Type B pancreatic cell (in vitro differentiated cells): ENCODE measurements at places on chromosomes 3 and 15.

DNA sequence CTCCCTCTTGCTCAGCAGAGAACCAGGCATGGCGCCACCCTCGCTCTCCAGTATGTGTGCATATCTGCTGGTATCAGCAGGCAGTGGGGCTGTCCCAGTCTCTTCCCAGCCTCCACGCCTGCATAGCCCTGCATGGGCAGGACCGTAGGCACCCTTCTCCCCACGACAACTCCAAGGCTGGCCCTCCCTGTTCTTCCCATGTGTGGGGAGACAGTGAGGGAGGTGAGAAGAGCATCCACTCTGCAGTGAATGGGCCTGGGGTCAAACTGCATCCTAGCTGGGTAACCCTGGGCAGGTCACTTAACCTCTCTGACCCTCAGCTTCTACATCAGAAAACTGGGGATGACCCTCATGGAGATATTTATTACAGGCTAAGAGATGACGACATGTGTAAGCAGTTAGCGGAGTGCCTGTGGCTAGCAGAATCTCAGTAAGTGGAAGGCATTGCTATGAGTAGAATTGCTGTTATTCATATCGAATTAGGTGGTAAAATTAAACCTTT lies 13.3 kb upstream of the SSUH2 start:
- no peak overlapping the region for H3K27ac ChIP-seq
- no peak overlapping the region for H3K4me3 ChIP-seq
- no peak for DNase-seq
- peaks cover 37% of the 10 kb centered on the region for H3K4me1 ChIP-seq
- H3K36me3 ChIP-seq: peaks cover 7% of the 10 kb centered on the region

DNA sequence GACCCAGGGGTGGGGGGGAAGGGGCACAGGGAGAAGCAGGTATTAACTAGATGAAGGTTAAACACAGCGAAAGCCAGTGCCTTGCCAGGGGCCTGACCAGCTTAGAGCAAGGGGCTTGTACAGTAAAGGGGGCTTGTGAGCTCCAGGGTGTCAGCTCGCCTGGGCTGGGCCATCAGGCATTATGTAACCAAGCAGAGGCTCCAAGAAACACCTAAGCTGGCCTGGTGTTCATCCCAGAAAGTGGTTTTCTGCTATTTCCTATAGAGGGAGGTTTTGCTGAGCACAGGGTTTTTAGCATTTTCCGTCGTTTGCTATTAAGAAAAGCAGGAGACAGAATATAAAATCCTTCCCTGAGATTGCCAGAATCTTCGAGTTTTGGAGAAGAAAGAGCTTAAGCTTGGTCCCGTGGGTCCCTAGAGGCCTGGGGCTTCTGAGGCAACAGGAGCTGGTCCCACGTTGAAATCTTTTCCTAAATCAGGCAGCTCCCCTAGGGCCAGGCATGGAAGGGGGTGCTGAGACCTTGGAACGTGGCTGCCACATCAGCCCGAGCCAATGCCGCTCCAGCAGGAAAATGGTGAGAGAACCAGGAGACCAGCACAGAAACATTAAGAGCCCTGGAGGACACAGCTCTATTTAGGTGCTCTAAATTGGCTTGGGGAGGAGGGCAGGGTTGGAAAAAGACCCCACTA lies 71.4 kb downstream of the ISG20 start:
- H3K4me3 ChIP-seq: no peak overlapping the region
- H3K36me3 ChIP-seq: no peaks in the 10 kb centered on the region
- peaks cover 10% of the 10 kb centered on the region for H3K4me1 ChIP-seq
- DNase-seq: no peak
- H3K27me3 ChIP-seq: peaks cover 61% of the 10 kb centered on the region
- no peak overlapping the region for H3K27ac ChIP-seq

GRCh38 chr3:72664184-72664975 lies 183.9 kb downstream of the SHQ1 start:
- H3K4me3 ChIP-seq: no peak overlapping the region
- DNase-seq: no peak
- H3K27me3 ChIP-seq: no peaks in the 10 kb centered on the region
- no peak overlapping the region for H3K27ac ChIP-seq
- H3K4me1 ChIP-seq: peaks cover 33% of the 10 kb centered on the region

- H3K36me3 ChIP-seq: no peaks in the 10 kb centered on the region
- DNase-seq: no peak
- H3K27ac ChIP-seq: no peak overlapping the region
- no peak overlapping the region for H3K4me3 ChIP-seq
- peaks cover 31% of the 10 kb centered on the region for H3K4me1 ChIP-seq
- peaks cover 24% of the 10 kb centered on the region for H3K27me3 ChIP-seq
Observed at GRCh38 chr15:93997071-93997658, 234.2 kb upstream of the MCTP2 start.

GRCh38 chr3:69959581-69959980 lies 40.0 kb upstream of the SAMMSON start:
- no peak for DNase-seq
- H3K4me3 ChIP-seq: no peak overlapping the region
- H3K27ac ChIP-seq: no peak overlapping the region
- no peaks in the 10 kb centered on the region for H3K27me3 ChIP-seq
- H3K36me3 ChIP-seq: no peaks in the 10 kb centered on the region

DNA sequence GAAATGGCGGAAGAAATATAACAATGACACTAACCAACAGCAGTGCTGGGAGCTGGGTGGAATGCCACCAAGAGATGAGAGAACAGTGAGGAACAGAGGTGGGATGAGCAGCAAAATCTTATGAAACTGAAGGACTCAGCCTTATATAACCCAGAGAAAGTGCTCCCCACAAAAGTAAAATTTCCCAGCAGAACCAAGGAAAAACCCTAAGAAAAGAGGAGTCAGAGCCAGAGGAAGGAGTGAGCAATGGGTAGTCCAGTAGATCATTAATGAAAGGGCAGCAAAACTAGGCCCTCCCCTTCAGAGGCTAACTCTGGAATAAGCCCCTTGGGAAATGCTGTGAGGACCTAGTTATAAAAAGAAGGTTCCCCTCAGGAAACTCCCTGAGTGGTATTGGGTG lies 24.7 kb upstream of the UBE2E1 start:
- H3K36me3 ChIP-seq: no peaks in the 10 kb centered on the region
- peaks cover 25% of the 10 kb centered on the region for H3K4me1 ChIP-seq
- DNase-seq: no peak
- peaks cover 9% of the 10 kb centered on the region for H3K27me3 ChIP-seq

DNA sequence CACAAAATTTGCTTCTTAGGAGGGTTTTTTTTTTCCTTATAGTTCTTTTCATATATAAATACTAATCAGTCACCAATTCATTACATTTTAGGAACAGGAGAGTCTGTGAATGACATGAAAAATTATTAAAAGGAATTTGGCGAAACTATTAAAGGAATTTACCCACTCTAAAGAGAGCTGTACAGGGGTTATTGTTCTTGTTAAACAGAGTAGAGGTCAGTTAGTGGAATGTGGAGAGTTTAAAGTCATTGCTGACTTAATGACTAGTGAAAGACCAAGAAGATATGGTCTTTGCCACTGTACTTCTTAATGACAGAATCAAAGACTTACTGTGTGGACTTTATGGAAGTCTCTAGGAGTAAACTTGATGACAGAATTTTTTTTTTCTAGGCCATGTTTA lies 333.6 kb upstream of the C2CD4B start:
- no peaks in the 10 kb centered on the region for H3K27me3 ChIP-seq
- H3K27ac ChIP-seq: no peak overlapping the region
- no peaks in the 10 kb centered on the region for H3K36me3 ChIP-seq
- peak overlapping the region; percentile 4 for H3K4me3 ChIP-seq
- no peak for DNase-seq

GRCh38 chr15:29822100-29822683 lies at the start of gene TJP1:
Gene TJP1, minus strand, starts transcription at chr15:29822468. Its CDS starts 440 bp downstream, at chr15:29822028.
- H3K4me3 ChIP-seq: peak within 1 kb of the TSS; percentile 94
- peaks cover 6% of the 10 kb centered on the region for H3K27me3 ChIP-seq
- DNase-seq: peak; percentile 88
- H3K36me3 ChIP-seq: peaks cover 10% of the 10 kb centered on the region
- peaks cover 29% of the 10 kb centered on the region for H3K4me1 ChIP-seq
- peak within 1 kb of the TSS; percentile 98 for H3K27ac ChIP-seq

DNA sequence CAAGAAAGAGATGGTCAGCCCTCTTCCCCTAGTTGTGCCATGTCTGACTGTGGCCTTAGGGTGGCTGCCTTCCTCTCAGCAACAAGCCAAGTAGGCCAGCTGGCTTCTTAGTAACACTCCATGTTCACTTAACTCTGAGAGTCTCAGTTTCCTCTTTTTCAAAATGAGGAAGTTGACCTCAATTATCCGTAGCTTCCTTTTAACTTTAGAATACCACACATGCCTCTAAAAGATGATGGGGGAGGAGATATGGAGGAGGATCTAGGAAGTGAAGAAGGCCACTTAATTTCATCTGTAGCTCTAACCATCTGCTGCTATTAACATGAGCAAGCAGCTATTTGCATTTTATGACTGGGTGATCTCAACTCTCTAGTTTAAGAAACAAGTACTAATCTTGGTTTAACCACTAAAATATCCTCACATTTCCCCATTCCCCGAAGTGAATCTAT lies 32.9 kb downstream of the CD200R1L start:
- H3K4me1 ChIP-seq: peaks cover 31% of the 10 kb centered on the region
- H3K4me3 ChIP-seq: no peak overlapping the region
- H3K27ac ChIP-seq: no peak overlapping the region
- H3K36me3 ChIP-seq: no peaks in the 10 kb centered on the region
- no peaks in the 10 kb centered on the region for H3K27me3 ChIP-seq

DNA sequence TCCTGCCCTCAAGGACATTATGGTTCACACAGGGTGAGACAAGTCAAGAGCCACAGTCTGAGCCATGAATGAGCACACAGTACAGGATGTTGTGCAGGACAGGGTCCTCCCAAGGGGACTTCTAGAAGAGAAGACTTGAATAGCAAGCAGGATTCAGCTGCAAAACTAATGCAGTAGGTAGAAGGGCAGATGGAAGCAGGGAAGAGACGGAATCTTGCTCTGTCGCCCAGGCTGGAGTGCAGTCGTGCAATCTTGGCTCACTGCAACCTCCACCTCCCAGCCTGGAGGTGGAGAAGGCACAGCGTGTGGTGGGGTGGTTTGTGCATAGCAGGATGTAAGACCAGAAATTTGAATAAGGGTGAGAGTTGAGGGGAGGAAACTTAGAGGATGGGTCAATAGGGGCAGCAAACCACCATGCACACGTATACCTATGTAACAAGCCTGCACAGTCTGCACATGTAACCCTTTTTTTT lies 8.0 kb downstream of the BCL2L10 start:
- no peak for DNase-seq
- no peak overlapping the region for H3K4me3 ChIP-seq
- no peaks in the 10 kb centered on the region for H3K4me1 ChIP-seq
- peaks cover 6% of the 10 kb centered on the region for H3K27me3 ChIP-seq
